HCT116 (cell line): ENCODE measurements at places on chromosomes 12 and 14. TPM values are rescaled to one million over a fixed set of nuclear protein-coding genes. Genes with fewer than 3 reads are reported as not detected.

DNA sequence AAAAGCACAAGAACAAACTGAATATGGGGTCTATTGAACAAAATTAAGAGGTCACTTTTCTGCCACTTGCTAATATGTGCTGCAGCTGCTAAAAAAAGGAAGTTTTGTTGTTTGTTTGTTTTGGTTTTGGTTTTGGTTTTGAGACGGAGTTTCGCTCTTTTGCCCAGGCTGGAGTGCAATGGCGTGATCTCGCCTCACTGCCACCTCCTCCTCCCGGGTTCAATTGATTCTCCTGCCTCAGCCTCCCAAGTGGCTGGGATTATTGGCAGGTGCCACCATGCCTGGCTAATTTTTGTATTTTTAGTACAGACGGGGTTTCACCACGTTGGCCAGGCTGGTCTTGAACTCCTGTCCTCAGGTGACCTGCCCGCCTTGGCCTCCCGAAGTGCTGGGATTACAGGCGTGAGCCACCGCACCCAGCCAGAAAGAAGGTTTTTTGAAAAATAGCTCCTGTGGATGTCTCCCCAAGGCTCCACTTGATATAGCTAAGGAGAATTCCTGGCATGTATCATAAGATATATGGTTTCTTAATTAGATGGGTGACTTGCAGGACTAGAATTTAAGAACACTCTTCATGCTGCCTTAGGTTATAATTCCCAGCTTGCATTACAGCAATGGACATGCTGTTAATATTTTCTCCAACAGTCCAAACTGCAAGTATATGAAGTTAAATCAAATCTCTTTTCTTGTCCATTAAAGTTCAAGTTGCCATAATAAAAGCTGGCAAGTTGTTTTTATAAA is 237.6 kb upstream of the AMIGO2 start:
- no peaks in the 10 kb centered on the region for H3K36me3 ChIP-seq
- H3K4me3 ChIP-seq, result no peak overlapping the region
- H3K27ac ChIP-seq, result no peak overlapping the region
- no peaks in the 10 kb centered on the region for H3K27me3 ChIP-seq
- no peaks in the 10 kb centered on the region for H3K4me1 ChIP-seq

NYNRIN gene
- 0.27 TPM for total RNA-seq

GRCh38 chr12:2925322-2925995 is 33.7 kb upstream of the TEAD4 start:
- no peak overlapping the region for H3K4me3 ChIP-seq
- H3K36me3 ChIP-seq, result peaks cover 13% of the 10 kb centered on the region
- H3K27me3 ChIP-seq, result no peaks in the 10 kb centered on the region
- DNase-seq, result no peak

BMP4 gene
- 145 TPM for total RNA-seq

DNA sequence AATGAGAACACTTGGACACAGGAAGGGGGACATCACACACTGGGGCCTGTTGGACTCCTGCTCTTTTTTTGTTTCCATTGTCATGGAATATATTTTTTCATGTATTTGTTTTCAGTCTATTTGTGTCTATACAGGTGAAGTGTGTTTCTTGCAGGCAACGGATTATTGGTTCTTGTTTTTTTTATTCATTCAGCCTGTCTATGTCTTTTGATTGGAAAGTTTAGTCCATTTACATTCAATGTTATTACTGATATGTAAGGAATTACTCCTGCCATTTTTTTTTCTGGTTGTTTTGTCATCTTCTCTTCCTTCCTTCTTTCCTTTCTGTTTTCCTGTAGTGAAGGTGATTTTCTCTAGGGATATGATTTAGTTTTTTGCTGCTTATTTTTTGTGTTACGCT is 18.0 kb upstream of the PTPRO start:
- no peaks in the 10 kb centered on the region for H3K36me3 ChIP-seq
- no peaks in the 10 kb centered on the region for H3K4me1 ChIP-seq
- no peak overlapping the region for H3K27ac ChIP-seq
- peaks cover 9% of the 10 kb centered on the region; the same call in 1 of the 2 replicates for H3K27me3 ChIP-seq
- no peak overlapping the region for H3K4me3 ChIP-seq

DNA sequence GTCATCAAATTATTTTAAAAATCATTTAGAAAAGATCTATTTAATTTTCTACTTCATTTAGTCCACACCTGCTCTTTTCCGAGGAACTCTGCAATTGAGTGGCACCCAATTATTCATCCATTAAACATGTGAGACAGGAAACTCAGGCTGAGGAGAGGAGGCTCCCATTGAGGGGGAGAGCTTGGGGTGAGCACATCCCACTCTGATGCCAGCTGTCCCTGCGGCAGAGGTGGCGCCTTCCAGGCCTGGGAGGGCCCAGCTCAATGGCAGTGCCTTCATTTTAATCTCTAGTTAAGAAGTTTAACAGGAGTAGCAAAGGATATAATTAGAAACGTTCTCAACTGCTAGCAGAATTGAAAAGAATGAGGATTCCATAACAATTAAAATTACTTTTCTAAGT is 92.0 kb downstream of the ITPR2 start:
- no peaks in the 10 kb centered on the region for H3K4me1 ChIP-seq
- H3K27ac ChIP-seq, result no peak overlapping the region

DNA sequence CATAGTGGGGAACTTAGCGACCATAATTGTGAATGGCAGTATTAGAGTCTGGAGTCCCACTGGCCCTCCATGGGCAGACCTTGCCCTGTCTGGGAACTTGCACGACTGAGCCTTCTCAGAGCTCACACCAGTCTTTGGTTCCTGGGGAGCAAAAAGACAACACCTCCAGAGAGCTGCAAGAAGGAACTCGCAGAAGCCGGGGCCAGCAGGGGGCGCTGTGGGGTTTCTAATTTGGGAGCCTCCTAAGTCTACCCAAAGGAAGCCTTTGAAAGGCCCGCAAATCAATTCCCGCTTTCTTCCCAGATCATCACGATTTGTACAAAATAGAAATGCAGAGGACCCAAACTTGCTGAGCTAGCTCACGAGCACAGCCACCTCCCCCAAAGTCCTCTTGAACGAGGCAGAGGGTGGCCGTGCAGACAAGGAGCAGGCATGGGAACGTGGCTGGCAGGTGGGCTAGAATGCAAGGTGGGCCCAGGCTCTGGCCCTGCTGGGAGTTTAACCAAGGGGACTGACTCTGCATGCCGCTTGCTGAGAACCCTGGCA is 46.3 kb upstream of the FBXO21 start:
- H3K4me3 ChIP-seq, result no peak overlapping the region
- no peak overlapping the region for H3K27ac ChIP-seq
- 0 out of 2 replicates have a peak, but pooled peaks cover 6% of the 10 kb centered on the region for H3K27me3 ChIP-seq
- DNase-seq, result peak; percentile 58

CSAD gene
- total RNA-seq, result 20.3 TPM

C1R gene
- 4.3 TPM for total RNA-seq

- H3K36me3 ChIP-seq, result no peaks in the 10 kb centered on the region
- DNase-seq, result no peak
- no peaks in the 10 kb centered on the region for H3K4me1 ChIP-seq
- no peaks in the 10 kb centered on the region for H3K27me3 ChIP-seq
- no peak overlapping the region for H3K27ac ChIP-seq
These were observed 11.8 kb downstream of the P2RX7 start for GRCh38 chr12:121144416-121144914.

DNA sequence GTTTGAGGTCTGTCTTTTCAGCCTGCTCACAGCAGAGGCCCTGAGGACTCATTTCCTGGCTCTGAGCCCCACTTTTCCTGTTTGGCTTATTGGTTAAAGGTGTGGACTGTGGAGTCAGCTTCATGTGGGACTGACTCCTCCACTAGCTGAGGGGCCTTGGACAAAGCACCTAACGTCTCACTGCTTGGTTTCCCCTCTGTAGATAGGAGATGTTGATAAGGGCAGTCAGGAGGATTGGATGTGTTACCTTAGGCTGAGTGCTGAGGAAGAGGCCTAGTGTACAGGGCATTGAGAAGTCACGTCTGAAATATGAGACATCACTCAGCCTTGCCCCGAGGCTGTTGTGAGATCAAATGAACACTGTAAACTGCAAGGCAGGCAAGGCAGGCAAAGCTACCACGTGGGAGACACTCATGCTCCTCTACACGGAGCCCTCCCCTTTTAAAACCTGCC is 27.1 kb upstream of the TCL1A start:
- H3K4me3 ChIP-seq, result no peak overlapping the region
- no peak overlapping the region for H3K27ac ChIP-seq
- peak; percentile 7 for DNase-seq

DNA sequence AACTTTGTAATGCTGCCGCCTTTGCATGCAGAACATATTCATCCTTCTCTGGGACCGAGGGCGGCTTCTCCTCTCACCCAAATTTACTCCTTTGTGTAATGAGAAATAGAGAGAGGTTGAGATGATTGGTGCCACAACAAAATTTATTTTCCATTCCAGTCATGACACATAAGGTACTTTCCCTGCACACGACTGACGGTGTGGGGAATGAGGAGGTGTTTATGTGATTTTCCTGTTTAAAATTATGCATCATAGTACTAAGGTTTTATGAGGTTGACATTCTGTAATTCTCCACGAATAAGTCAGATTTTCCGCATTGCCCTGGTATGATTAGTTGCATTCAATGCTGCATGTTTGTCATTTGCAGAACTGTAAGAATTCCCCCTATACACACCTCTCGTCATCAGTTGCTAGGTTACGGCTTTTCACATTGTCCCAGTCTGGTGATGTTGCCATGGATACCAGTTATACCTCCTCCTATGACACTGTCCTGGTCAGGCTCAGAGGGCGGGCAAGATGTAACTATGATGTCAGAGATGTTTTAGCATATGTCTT is 23.1 kb downstream of the BICDL1 start:
- peak; percentile 18 for DNase-seq
- no peak overlapping the region for H3K4me3 ChIP-seq
- H3K27ac ChIP-seq, result no peak overlapping the region
- peaks cover 19% of the 10 kb centered on the region for H3K4me1 ChIP-seq

- no peak overlapping the region for H3K4me3 ChIP-seq
- no peak for DNase-seq
- 0 out of 2 replicates have a peak, but pooled peaks cover 11% of the 10 kb centered on the region for H3K27me3 ChIP-seq
- no peaks in the 10 kb centered on the region for H3K36me3 ChIP-seq
- no peaks in the 10 kb centered on the region for H3K4me1 ChIP-seq
These were observed 70.6 kb upstream of the ESRRB start for GRCh38 chr14:76305268-76305826.

GRCh38 chr12:67594888-67595287 is 53.7 kb upstream of the DYRK2 start:
- no peak overlapping the region for H3K4me3 ChIP-seq
- H3K4me1 ChIP-seq, result peaks cover 35% of the 10 kb centered on the region
- no peak overlapping the region for H3K27ac ChIP-seq
- no peaks in the 10 kb centered on the region for H3K36me3 ChIP-seq

GRCh38 chr12:106136263-106136662 is 2.5 kb downstream of the NUAK1 start:
- H3K27me3 ChIP-seq, result no peaks in the 10 kb centered on the region
- DNase-seq, result peak; percentile 37
- H3K4me1 ChIP-seq, result peaks cover 28% of the 10 kb centered on the region
- H3K4me3 ChIP-seq, result no peak overlapping the region
- no peak overlapping the region for H3K27ac ChIP-seq
- no peaks in the 10 kb centered on the region for H3K36me3 ChIP-seq

DNA sequence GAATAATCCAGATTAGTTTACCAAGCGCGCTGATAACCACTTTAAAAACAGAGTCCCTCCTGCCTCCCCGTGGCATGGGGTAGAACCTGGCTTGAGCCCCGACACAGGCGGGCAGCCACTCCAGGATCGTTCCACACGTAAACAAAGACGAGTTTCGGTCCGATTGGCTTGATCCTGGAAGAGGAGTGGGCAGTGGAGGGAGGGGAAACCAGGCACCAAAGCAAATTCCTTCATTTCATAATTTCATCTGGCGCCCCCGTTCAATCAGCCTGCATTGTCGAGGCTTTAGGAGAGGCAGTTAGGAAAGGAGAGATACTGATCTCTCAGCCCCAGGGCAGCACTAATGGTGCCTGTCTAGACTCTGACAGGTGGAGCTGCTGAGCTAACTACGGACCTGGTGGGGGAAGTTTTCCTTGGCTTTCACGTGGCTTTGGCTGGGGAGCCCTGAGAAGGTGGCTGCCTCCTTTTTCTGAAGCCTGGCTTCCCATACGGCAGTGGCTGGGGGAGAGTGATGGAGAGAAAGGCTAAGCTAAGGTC is 751 bp upstream of the GPRC5A start:
- peak overlapping the region; percentile 93 for H3K27ac ChIP-seq
- no peaks in the 10 kb centered on the region for H3K27me3 ChIP-seq
- H3K4me3 ChIP-seq, result peak overlapping the region; percentile 59
- no peak for DNase-seq
- peaks cover 58% of the 10 kb centered on the region for H3K4me1 ChIP-seq

PPP1R1A gene
- 0.61 TPM for total RNA-seq

STON2 gene
- total RNA-seq, result 4.1 TPM

- H3K36me3 ChIP-seq, result peaks cover 4% of the 10 kb centered on the region
- H3K27ac ChIP-seq, result no peak overlapping the region
- DNase-seq, result peak; percentile 22
These were observed 59.5 kb downstream of the ETNK1 start for GRCh38 chr12:22684140-22685118.

- no peaks in the 10 kb centered on the region for H3K27me3 ChIP-seq
- H3K4me3 ChIP-seq, result no peak overlapping the region
- no peaks in the 10 kb centered on the region for H3K4me1 ChIP-seq
- no peak for DNase-seq
These were observed 287.5 kb downstream of the FOXG1 start for GRCh38 chr14:29054119-29054518.

GRCh38 chr12:130611026-130611905 is 104.8 kb downstream of the RIMBP2 start:
- H3K36me3 ChIP-seq, result no peaks in the 10 kb centered on the region
- no peak for DNase-seq
- no peak overlapping the region for H3K27ac ChIP-seq
- no peaks in the 10 kb centered on the region for H3K27me3 ChIP-seq

- no peak overlapping the region for H3K4me3 ChIP-seq
- H3K4me1 ChIP-seq, result no peaks in the 10 kb centered on the region
- H3K27ac ChIP-seq, result no peak overlapping the region
These were observed 84.1 kb downstream of the PPP1R12A start for GRCh38 chr12:79850610-79851299.

CLEC6A gene
- total RNA-seq, result not detected

FICD gene
- total RNA-seq, result 5.1 TPM

GRCh38 chr12:132635076-132635955 is 16.7 kb downstream of the P2RX2 start:
- H3K27me3 ChIP-seq, result no peaks in the 10 kb centered on the region
- H3K4me1 ChIP-seq, result no peaks in the 10 kb centered on the region
- peaks cover 39% of the 10 kb centered on the region for H3K36me3 ChIP-seq
- no peak for DNase-seq
- H3K27ac ChIP-seq, result no peak overlapping the region
- H3K4me3 ChIP-seq, result no peak overlapping the region

- no peaks in the 10 kb centered on the region for H3K27me3 ChIP-seq
- H3K4me1 ChIP-seq, result no peaks in the 10 kb centered on the region; the same call in 1 of the 2 replicates
- no peak overlapping the region for H3K27ac ChIP-seq
- no peak overlapping the region for H3K4me3 ChIP-seq
These were observed 6.9 kb downstream of the SMCO2 start for GRCh38 chr12:27453421-27453820.
